ENCODE measurements at places on chromosomes 16 and 17.
A peak's percentile ranks its signal among the peaks of the same experiment; 100 is the strongest.

- DNase-seq, result no peak
Measured at GRCh38 chr16:66446737-66447136, 19.6 kb downstream of the BEAN1 start.

DNA sequence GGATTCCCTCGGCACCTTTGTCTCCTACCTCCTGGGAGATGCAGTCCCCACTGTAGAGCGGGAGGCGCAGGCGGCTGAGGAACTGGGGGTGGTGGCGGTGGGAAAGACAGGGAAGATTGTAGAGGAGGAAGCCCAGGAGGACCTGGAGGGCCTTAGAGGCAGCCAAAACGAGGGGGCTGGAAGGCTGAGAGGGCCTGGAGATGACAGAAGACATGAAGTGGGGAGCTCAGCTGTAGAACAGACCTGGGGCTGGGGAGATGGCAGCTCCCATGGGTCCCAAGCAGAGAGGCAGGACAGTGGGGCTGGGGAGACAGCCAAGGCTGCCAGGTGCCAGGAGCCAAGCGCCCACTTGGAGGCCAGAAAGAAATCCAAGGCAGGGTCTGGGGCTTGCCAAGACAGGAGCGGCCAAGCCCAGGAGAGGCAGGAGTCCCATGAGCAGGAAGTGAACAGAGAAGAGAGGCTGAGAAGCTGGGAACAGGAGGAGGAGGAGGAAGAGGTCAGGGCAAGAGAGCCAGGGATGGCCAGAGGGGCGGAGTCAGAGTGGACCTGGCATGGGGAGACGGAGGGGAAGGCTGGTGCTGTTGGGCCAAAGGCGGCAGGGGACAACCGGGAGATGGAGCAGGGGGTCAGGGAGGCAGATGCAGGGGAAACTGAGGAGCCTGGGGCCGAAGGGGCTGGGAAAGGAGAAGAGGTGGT is 803 bp downstream of the APOBR start:
- no peak for DNase-seq

GRCh38 chr16:86285938-86286921 is 224.1 kb upstream of the FOXF1 start:
- no peak for DNase-seq

GRCh38 chr17:44794851-44795413 is 35.2 kb downstream of the GJC1 start:
- peak; percentile 68 for DNase-seq

DNA sequence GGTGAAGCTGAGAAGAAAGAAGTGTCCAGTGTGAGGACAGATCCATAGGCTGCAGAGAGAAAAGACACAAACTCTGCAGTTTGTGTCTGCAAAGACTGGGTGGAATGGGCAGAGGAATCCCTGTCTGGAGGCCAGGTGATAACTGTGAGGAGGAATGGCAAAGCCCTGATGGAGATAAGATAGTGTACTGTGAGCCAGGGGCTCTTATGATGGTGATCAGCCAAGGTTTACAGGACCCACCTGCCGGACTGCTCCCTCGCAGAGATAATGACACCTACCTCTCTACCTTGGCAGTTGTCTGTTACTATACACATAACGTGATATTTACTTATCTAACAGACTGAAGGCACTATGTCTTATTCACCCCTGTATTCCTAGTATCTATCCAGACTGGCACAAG is 92.6 kb upstream of the ASIC2 start:
- no peak for DNase-seq

- no peak for DNase-seq
Measured at GRCh38 chr16:24723663-24724062, 5.8 kb upstream of the TNRC6A start.

GRCh38 chr16:78633551-78633950 is 534.1 kb downstream of the WWOX start:
- DNase-seq, result no peak

GRCh38 chr17:72244956-72245355 is 124.1 kb downstream of the SOX9 start:
- DNase-seq, result no peak

DNA sequence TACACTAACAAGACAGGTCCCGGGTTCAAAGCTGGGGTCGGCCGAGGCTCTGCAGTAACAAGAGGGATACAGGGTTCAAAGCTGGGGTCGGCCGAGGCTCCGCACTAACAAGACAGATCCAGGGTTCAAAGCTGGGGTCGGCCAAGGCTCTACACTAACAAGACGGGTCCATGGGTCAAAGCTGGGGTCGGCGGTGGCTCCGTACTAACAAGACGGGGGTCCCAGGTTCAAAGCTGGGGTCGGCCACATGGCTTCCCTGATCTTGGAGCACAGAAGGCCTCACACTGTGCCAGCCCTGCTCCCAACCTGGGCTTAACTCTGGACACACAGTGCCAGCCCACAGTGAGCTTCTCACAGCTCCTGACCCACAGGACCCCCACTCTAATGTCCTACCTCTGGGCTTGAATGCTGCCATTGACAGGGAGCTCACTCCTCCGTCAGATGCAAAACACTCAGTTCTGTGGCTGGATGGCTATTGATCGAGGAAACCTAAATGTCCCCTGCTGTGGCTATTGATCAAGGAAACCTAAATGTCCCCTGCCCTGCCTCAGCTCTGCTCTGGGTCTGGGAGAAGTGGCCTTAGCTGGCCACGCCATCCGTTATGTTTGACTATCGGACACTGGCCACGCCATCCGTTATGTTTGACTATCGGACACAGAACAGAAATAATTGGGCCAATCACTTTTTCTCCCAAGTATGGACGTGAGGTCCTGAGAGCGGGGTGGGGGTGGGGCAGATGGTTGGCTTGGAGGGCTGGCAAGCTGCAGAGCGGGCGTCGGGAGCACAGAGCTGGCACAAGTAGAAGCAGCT is 54.6 kb upstream of the DOC2B start:
- DNase-seq, result no peak

- DNase-seq, result no peak
Measured at GRCh38 chr17:47727704-47728036, 5.4 kb upstream of the TBX21 start.

Data from A673 (cell line).